Melanocyte of skin (primary cell): ENCODE measurements at places on chromosomes 13 and 19. TPM values are rescaled to one million over a fixed set of nuclear protein-coding genes. Genes with fewer than 3 reads are reported as not detected.

The KIRREL2 gene
- total RNA-seq, result 0.15 and 0.33 TPM in 2 replicates

The HNRNPM gene
- total RNA-seq, result 37.2 and 41.1 TPM in 2 replicates

The APC2 gene
- total RNA-seq, result under 0.01 TPM in 2 replicates

The NLRP12 gene
- not detected in 2 replicates for total RNA-seq

The KIR3DL1 gene
- not detected in 2 replicates for total RNA-seq

The ZNF77 gene
- total RNA-seq, result 3.1 and 4.7 TPM in 2 replicates

The BEST2 gene
- not detected in 2 replicates for total RNA-seq

The ZIC2 gene
- not detected in 2 replicates for total RNA-seq

The SBSN gene
- total RNA-seq, result not detected in 2 replicates

The ZNF729 gene
- total RNA-seq, result not detected in 2 replicates
